NCI-H2227 treated with DMSO at 0.1 percent for 48 hours (cell line): ENCODE measurements at places on chromosomes 4 and X.

DNA sequence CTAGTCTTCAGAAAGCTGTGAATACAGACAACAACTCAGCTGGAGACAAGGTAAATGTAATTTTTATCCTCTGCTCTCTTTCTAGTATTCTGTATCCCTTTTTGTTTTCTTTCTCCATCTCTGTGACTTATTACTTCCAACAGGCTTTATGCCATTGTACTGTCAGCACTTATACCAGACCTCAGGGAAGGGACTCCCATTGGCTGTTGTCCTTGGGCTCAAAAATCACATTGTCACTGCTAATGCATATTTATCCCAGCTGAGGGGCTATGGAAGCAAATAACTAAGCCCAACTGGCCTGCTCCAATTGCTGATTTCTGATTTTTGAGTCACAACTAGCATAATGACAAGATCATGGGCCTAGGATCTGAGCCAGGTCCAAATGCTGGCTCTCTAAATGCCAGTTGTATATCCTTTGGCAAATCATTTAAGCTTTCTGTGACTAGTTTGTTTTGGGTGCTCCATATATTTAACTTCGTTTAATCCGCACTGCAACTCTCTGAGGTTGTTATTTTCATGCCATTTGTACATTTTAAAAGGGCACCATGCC, 395.1 kb upstream of the GNPDA2 start:
- no peak for DNase-seq

DNA sequence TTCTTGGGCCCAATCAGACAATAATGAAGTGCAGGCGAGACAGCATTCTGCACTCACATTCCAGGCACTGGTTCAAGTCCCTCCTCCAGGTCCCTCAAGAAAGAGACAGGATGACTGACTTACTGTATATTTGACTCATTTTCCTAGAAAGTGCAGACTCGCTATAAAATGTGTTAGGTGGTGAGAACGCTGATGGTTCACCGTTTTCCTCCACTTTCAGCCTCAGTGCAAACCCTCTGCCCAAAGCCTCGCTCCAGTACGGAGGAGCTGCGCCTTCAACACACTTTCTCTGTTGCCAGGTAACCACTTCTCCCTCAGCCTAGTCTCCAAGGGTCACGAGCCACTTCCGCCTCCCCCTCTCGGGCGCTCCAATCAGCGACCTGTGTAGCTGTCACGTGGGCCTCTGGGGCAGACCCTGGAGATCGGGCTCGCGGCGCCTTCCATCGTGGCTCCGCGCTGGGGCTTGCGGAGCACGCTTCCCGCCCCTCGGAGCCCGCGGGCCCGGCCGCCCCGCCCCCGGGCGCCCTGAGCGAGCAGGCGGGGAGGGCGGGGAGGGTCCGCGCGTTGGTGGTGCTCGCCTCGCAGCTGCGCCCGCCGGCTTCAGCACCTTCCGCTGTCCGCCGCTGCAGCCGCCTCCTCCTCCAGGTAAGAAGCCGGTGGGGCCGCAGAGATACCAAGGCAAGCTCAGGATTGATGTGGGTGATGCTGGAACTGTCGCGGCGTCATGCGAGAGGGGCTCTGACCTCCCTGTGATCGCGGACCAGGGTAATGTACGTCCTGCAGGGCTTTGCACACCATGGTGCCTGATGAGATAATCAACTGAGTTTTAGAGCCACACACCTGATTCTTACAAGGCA, at the start of gene WDR17:
Gene WDR17, plus strand, starts transcription at position 407 of the 857 bp plus-strand sequence. CDS start 45,740 bp downstream, outside the sequence.
- peak; percentile 94 for DNase-seq

GRCh38 chr4:41207291-41207831, 7.0 kb downstream of the APBB2 start:
- DNase-seq: no peak

DNA sequence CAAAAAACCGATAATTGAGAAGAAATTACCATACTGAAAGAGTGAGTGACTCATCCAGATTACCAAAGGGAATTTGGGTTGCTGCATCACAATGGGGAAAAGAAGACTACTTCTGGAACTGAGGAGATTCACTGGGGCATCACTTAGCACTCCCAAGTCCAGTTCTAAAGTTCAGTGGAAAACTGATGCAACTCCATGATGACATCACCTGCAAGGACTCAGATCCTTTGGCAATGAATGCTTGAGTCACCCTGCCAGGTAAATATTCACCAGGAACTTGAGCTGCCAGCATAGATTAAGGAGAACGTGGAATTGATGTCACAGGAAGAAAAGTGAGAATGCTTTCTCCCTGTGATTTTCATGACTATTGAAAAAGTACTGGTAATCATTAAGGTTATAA, 32.0 kb upstream of the SMIM10L2A start:
- no peak for DNase-seq

DNA sequence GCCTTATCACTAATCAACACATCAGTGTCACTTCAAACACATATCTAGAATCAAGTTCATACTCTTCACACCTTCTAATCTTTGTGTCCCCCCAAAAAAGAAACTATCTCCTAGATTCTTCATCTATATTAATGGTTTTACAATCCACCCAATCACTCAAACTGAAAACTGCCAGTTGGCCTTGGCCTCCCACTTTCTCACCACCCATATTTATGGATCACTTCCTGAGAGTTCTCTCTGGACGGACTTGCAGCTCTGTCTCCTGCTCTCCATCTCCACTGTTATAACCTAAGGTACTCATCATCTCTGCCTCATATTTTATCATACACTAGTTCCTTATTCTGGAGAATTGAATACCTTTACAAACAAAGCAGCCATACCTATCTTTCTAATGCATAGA, 106.1 kb upstream of the ATOH1 start:
- no peak for DNase-seq

DNA sequence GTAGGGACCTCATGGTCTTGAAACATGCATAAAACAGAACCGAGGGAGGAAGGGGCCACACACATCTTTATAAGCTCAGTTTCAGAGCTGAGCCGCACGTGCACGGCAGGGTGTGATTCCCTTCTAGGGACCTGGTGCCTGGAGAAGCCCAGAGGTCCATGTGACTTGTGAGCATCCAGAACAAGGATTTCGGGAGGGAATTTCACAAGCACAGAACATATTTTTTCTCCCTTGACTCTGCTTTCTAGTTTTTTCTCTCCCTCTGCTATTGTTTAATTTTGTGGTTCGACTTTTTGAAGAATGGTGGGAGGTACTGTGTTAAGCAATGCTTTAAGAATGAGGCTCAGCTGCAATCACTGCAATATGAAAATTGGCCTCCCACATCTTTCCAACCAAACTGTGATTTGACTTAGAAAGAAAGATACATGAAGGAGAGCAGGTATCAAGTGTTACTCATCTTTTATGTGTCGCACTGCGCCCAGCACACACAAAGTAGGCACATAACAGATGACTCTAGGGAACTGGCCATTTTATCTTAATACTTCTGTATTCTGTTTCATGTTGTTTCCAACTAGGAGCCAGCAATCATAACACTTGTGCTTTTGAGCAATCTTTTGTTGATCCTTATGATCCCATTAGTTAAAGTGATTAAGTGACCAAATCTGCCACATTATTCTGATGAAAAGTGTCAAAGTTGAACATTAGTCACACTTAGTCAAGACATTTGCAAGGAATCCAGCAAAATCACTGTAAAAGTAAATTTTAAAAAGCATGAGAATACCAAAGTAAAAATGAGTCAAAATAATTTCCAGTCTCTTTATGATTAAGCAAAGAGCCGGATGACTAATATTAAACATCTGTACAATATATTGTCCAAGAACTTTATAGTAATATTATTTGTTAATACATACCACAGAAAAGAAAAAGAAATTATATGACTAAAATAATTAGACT, 86.4 kb downstream of the SHISA3 start:
- no peak for DNase-seq

DNA sequence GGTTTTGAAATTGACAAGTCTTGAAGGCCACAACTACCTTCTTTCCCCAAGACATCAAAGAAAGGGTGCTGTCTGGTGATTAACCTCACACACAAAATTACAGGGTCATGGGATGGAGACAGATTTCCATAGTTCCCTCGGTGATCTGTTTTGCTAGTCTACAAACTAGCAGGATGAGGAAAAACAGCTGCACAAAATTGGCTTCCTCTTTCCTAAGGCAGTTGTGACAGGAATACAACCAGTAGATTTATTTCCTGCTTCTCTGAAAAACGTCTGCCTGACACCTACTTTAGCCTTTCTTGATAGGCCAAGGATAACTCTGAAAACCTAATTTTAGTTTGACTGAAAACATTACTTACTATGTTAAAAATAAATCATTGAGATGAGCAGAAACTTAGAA, 39.6 kb downstream of the DKK2 start:
- no peak for DNase-seq

- DNase-seq: no peak
Observed at GRCh38 chr4:148664636-148665035, 222.4 kb upstream of the NR3C2 start.

GRCh38 chr4:89158884-89159503, 47.7 kb downstream of the TIGD2 start:
- peak; percentile 33 for DNase-seq

- no peak for DNase-seq
Observed at GRCh38 chr4:3463556-3464348, 646 bp downstream of the DOK7 start.

GRCh38 chrX:25534091-25534490, 518.3 kb upstream of the ARX start:
- DNase-seq: no peak

DNA sequence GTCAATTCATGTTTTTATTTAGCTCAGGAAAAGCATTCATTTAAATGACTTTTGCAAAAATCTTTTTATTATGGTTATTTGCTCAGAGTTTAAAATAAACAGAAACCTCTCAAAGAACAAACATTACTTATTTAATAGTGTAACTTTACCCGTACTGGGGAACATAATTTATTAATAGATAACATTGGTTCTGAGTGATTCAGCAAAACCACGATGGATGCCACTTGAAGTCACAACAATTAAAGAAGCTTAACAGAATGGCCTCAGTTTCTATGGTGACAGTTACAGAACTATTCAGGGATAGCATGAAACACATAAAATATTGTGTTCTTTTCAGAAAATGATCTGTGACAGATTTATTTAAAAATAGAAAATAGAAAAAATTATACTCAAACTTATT, 368.7 kb downstream of the CCSER1 start:
- no peak for DNase-seq

- no peak for DNase-seq
Observed at GRCh38 chr4:182286035-182286434, 42.8 kb downstream of the TENM3 start.

DNA sequence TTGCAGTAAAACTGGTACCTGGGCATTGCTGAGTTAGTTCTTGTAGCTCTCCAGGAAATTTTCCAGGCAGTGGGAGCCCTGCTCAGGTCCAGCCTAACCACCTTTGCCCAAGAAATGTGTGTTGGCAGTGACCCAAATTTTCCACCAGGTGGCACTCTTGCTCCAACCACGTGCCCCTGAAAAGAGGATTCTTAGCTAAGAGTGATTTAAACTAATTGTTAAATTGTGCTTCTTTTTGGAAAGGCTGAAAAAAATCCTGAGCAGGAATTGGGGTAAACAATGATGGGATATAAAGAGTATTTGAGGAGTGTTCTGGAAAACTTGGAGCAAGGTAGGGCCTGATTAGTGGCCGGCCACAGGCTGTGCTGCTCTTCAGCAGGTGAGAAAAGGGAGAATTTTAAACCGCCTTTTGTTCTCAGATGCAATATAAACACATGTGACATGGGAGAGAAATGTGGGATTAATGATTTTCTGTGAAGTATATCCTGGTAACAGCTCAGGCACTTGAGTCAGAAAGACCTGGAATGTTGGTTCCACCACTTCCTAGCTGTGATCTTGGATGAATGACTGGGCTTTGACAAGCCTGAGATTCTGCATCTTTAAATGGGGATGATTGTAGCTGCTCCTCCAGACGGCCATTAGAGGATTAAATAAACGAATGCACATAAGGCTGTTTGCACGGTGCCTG, 219.6 kb downstream of the PTTG2 start:
- DNase-seq: peak; percentile 23

DNA sequence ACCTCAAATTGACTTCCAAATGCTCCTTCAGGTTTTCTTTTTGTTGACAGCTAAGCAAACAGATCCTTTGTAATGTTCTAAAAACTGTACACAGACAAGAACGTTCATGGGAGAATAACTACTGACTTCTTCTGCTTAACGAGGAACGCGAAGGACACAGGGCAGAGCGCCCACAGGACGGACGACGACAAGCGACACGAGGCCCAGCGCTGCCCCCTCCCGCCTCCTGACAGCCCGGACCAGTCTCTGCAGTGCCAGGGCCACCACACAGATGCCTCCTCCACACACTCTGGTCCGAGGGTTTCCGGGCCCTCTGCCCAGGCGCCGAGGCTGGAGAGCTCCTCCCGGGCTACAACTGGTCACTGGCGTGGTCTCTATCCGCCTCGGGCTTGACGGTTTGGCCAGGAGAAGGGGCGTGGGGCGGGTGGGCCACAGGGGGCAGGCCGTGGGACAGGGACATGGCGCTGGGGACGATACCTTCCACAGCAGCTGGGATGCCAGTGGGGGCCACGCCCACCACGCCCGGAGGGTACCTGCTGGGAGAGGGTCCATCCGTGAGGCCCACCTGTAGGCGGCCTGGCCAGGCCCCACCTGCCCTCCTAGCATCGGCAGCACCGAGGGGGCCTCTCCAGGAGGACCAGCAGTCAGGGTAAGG, 36.9 kb downstream of the CTBP1 start:
- no peak for DNase-seq
